Activated naive CD4-positive, alpha-beta T cell (primary cell): ENCODE measurements at places on chromosomes 7 and 10.

DNA sequence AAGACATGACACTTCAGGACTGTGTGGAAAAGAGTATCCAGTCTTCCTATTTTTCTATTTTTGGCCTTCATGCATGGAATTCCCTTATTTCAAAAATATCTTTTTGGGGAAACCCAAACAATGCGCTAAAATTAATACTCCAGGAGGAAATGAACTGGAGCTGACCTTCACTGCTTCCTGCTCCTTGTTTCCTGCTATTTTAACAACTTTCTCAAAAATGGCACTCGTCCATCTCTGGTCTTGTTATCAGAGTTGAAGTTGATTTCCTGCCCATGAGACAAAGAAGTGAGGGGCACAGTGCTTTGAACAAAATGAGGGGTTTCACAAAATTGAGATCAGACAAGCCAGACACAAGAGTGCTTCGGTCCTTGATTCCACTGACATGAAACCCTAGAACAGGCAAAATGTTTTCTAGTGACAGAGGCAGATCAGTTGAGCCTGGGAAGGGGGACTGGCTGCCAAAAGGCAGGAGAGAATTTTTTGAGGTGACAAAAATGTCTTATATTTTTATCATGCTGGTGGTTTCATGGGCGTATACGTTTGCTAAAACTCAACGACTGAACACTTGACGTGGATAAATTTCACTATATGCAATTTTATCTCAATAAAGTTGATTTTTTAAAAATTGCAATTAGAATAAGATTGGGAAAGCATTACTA, 193.2 kb downstream of the CREB5 start:
- no peak for DNase-seq

GRCh38 chr7:15837306-15837950, 150.9 kb upstream of the MEOX2 start:
- no peak for DNase-seq

DNA sequence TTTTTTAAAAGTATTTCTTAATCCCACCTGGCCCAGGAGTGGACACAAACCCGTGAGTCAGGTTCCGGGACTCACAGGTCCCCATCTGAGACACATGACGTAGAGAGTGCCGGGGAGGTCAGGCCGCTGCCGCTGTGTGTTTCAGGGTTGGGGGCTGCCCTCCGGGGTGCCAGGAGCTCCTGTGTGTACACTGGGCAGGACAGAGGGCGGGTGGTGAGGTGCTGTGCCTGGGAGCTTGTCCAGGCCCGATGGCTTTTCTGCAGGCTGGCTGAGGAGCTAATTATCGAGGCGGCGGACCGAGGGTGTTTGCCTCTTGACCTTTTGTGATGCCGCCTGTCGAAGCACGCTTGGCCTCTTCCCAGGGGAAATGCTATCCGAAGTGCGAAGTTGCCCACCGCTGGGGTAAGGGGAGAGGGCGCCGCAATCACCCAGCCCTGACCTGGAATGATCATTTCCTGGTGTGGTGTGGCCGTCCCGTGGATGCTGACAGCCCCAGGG, 42.1 kb downstream of the FOXL3 start:
- no peak for DNase-seq

DNA sequence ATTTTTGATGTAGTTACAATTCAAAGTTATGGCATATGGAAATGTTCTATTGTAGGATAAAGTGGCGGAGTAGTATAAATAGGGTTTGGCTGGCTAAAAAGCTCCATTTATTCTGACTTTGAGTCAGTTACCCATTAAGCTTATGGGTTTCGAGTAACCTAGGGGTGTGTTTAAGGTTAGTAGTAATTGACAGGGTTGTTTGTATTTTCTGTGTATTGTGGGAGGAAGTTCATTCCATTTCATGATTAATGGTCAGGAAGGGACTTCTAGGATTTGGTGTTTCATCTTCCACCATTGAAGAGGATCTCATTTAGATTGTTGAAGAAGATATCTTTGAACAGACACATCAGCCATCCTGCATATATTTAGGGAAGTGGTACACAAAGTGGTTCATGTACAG, 75.0 kb downstream of the BICC1 start:
- no peak for DNase-seq

GRCh38 chr7:157972914-157973313, 614.7 kb downstream of the PTPRN2 start:
- DNase-seq = no peak

DNA sequence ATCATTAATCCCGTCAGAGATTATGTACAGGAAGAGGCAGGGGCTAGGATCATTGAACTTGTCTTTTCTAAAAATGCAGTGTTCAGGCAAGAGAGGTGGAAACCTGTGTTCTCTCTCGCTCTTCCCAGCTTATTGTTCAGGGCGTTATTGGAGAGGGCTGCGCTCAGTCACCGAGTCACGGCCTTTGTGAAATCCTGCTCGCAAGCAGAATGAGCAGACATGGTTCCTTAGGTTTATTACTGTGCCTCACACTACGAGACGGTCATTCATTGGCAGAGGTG, 631 bp upstream of the PRKRIP1 start:
- DNase-seq = no peak

- no peak for DNase-seq
Observed at GRCh38 chr7:134262322-134262721, 54.4 kb downstream of the SLC35B4 start.

GRCh38 chr10:73413528-73414229, at the start of gene ANXA7:
Gene ANXA7, minus strand, starts transcription at chr10:73414058. Its CDS starts 13,202 bp downstream, at chr10:73400856.
- peak; percentile 81 for DNase-seq

- no peak for DNase-seq
Observed at GRCh38 chr7:25908154-25908949, 243.6 kb upstream of the NFE2L3 start.

DNA sequence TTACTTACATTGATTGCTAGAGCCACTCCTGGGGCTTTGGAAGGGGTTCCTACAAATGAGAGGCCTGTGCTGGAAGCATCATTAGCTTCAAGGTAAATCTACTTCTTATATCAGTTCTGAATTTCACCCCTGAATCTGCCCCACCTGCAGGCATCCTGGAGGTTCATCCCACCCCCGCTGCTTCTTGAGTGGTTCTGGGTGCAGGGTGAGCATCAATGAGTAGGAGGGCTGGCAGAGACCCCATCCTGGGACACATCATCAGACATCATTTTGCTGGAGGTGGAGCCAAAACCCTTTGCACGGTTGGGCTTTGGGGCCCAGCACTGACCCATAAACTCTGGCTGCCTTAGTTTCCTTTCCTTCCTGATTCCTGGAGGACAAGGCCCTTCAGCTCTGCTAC, 143.7 kb downstream of the PTPN20 start:
- DNase-seq = no peak

DNA sequence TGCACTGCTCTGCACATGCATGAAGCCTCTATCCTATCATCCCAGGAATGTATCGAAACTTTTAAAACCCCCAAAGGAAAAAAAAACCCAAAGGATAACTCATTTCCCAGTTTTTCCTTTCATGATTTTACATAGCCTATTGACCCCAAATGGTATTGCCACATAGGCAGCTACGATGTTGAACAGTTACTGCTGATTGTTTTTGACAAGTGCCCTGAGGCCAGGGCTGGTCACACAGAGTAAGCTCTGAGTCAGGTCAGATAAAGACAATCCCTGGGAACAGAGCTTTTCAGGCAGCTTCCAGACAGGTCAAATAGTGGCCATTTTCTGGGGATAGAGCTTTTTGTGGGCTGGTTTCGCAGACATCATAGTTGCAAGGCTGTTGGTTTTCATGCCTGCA, 52.1 kb downstream of the MYL10 start:
- no peak for DNase-seq

GRCh38 chr10:95337423-95338160, 46.8 kb upstream of the PDLIM1 start:
- DNase-seq = no peak

GRCh38 chr7:40008223-40008815, 58.3 kb downstream of the CDK13 start:
- no peak for DNase-seq

DNA sequence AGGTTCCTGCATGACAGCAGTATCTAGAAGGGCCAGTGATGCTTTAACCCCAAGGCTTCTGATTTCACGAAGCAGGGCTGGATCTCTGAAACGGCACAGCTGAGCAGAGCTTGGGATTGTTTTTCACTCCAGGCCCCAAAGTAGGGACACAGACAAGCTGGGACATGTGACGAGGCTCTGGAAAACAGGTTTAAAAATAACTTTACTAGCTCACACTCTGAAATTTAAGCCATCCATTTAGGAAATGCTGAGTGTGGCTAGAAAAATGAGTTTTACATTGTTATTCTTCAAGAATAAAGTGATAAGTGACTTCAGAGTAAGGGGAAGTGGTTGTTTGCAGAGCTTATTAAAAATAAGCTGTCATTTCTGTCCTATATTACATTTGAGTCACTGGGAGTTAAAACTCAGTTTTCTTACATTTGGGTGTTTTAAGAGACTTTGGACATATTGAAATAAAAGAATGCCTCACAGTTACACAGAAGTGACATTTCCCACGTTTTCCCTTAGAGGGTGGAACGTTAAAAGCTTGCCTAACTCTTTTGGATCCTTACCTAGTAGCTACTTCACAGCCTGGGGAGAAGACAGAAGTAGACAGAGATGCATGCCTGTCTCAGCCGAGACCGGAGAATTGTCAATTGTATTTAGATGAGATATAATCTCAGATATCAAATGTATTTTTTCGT, 107.8 kb downstream of the GALNT17 start:
- no peak for DNase-seq

- no peak for DNase-seq
Observed at GRCh38 chr10:11689945-11690736, 52.0 kb upstream of the ECHDC3 start.

DNA sequence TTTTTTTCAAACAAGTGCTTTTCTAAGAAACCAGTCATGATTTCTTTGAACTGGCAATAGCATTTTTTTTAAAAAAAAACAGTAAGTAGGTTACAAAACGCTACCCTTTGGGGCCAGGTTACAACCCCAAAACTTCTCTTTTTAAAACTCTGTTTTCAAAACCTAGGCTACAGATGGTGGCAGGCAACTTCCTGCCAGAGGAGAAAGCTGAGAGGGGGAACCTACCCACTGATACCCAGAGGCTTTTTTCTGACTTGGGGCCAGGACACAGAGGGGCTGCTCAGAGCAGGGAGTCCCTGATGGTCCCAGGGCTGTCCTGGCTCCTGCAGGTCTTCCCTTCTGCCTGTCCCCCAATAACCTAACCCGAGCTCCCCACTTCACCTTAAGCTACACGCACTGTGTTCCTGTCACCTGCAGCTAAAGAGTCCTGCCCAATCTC, 6.9 kb downstream of the STN1 start:
- peak; percentile 33 for DNase-seq

DNA sequence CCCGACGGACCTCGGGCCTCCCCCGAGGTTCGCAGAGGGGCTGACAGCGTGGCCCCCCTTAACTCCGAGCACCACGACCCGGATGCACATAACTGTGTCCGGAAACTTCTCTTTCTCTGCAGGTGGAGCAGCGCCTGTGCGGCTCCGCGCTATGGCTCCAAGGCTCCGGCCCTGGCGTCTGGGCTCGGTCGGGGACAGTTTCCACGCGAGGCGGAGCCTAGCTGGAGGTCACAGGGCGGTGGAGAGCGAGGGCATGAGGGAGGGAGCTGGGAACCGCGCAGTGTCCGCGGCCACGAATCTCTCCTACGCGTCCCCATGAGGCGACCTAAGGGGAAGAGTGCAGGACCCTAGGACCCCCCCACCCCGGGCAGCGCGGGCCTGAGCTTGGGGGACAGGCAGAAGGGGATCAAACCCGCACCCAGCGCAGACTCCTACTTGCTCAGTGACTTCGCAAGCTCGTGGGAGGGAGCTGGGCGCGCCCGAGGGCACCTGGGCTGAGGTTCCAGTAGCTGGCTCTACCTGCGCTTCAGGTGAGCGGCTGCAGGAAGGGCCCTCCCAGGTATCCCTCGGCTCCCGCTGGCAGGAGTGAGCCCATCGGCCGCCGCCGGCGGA, 8.6 kb upstream of the MNX1 start:
- DNase-seq = no peak

- no peak for DNase-seq
Observed at GRCh38 chr10:58435297-58435985, 50.2 kb downstream of the TFAM start.

GRCh38 chr10:83553366-83553765, 585.9 kb upstream of the GHITM start:
- DNase-seq = no peak

DNA sequence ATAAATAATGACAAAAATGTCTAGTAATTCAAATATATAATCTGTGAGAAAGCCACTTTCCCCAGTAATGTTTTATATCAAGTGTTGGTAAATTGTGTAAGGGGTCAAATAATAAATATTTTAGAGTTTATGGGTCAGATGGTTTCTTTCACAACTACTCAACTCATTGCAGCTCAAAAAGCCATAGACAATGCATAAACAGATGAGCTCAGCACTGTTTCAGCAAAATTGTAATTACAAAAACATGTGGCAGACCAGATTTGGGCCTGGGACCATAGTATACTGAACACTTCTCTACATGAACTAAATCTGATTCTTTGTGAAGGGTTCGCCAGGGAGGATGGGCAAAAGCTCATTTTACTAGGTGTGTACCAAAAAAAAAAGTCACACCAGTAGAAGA, 460.8 kb downstream of the NRG3 start:
- no peak for DNase-seq

DNA sequence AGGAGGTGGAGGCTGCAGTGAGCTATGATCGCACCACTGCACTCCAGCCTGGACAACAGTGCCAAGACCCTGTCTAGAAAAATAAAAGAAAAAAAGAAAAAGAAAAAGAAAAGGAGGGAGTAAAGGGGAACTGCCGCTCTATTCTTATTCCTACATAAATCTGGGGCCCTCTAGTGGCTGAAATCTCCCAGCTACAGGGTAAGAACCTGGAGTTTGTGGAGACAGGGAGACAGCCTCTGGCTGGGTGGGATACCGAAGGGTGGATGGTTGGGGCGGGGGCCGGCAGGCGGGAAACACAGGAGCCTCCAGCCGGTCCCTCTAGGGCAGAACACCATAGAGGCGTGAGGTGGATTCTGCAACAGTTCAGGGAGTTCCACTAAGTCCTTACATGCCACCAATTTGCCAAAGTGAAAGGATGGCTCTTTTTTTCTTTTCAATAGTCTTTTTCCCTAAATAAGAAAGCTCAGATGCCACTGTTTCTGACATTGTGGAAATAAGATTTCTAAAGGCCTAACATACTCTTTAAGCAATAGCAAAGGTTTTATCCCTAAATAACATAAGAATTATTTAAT, 117.3 kb downstream of the SVIL start:
- DNase-seq = no peak

DNA sequence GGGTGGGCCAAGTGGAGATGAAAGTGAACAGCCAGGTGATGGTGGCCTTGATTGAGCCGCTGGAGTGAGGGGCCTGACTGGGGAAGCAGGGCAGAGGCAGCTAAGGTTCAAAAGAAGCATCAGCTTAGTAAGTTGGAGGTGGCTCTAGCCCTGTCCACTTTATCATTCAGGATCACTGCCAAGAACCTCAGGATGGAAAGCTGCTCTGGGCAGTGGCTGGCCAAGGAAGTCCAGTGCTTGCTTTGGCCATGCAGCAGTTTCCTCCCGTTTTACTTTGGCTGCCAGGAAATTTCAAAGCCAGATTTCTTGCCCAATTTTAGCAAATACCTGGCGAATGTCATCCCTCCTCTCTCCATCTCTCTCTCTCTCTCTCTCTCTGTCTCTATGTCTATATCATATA, 384.9 kb downstream of the PLXNA4 start:
- no peak for DNase-seq
